ENCODE measurements at places on chromosomes 12 and 14.

GRCh38 chr12:117699575-117699974 lies 269.2 kb downstream of the KSR2 start:
- no peak for DNase-seq

DNA sequence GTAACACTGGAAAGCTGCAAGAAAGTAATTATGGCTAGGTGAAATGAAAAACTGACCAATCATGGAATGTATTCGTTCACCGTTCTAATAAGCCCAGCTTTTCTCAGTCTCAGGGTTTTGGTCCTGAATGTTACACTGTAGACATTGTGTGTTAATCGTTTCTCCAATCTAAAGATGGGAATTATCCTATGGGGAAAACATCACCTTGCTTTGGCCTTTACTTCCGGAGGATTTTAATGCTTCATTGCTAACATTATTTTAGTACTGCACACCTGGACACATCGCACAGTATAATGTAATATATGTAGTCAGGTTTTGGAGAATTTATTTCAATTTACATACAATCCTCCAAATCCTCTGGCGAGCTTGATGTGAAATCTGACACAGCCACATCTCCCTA lies 1.2 kb upstream of the TRHDE start:
- DNase-seq = no peak

DNA sequence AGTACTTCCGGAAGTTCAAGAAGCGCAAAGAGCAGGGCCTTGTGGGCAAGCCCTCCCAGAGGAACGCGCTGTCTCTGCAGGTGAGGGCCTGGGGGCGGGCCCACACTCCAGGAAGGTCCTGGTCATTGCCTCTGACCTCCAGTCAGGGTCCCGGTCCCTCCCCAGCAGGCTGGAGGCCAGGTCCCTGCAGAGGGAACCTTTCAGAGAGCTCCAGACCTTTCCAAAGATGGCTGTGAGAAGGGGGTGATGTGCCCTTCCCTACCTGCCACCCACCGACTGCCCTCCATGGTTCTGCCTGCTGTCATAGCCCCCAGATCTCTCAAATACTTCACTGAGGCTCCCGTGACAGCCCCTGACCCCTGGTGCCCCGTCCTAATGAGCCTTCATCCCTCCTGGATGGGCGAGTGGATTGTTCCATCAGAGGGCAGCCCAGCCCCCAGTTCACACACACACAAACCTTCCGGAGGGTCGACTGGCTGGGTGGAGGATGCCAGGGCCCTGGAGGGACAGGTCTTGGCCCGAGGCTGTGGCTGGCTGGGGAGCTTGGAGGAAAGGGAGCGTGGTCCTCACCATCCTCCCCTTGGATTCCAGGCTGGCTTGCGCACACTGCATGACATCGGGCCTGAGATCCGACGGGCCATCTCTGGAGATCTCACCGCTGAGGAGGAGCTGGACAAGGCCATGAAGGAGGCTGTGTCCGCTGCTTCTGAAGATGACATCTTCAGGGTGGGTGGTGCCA lies 117.5 kb upstream of the FKBP4 start:
- DNase-seq = no peak

DNA sequence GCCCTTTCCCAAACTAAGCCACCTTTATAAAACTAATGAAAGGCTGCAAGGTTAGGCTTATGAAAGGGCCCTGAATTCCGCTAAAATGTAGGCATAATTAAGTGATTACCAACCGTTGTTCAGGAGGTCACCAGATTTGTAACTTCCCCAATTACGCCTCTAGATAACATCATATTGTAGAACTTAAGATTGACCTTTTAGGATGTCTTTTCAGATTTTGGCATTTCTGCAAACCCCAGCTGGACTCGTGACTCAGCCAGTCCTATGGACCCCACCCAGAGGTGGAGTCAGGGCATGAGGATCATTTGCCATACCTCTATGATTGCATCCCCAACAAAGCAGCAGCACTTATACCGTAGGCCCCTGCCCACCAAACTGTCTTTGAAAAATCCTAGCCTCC lies 3.7 kb upstream of the LPCAT3 start:
- DNase-seq = no peak

DNA sequence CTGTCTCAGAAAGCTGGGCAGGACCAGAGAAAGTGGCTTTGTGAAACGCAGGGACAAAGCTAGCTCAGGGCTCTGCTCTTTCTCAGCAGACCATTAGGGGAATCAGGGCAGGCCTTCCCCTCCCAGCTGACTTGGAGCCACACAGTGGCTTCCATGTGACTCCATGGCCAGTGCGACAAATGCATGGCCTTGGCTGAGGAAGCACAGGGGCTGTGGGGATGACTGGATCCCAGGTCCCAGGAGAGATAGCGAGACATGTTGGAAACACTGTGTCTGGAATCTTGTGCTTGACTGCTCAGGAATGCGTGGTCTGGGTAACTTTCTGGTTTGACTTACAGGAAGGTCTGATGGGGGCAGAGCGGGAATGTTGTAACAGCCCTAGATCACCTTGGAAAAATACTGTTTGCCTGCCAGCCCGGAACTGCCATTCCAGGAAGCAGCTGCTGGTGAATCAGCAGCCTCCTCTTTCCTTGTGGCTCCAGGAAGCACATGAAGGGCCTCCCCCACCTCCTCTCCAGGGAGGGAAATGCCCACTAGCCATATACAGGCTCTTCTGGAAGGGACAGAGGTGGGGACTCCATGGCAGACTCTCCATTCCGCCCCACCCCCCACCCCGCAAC lies 133.5 kb upstream of the HIF1A start:
- peak; percentile 99 for DNase-seq
